Breast epithelium (tissue), 4 donors: ENCODE measurements at places on chromosomes 3 and 15.

- H3K27me3 ChIP-seq: no peaks in the 10 kb centered on the region
- no peak overlapping the region for H3K27ac ChIP-seq
- no peaks in the 10 kb centered on the region for H3K36me3 ChIP-seq
- H3K4me3 ChIP-seq: no peak overlapping the region
Measured at GRCh38 chr3:168396861-168397260, 301.1 kb upstream of the GOLIM4 start.

- no peaks in the 10 kb centered on the region for H3K36me3 ChIP-seq
- H3K4me3 ChIP-seq: no peak overlapping the region
- no peak overlapping the region for H3K27ac ChIP-seq
- H3K27me3 ChIP-seq: no peaks in the 10 kb centered on the region
- DNase-seq: no peak
- H3K4me1 ChIP-seq: no peaks in the 10 kb centered on the region
Measured at GRCh38 chr15:35060591-35060990, 24.5 kb downstream of the NANOGP8 start.

- no peak overlapping the region for H3K4me3 ChIP-seq
- H3K27ac ChIP-seq: no peak overlapping the region
- peaks cover 4% of the 10 kb centered on the region for H3K4me1 ChIP-seq
- no peaks in the 10 kb centered on the region for H3K36me3 ChIP-seq
- no peak for DNase-seq
Measured at GRCh38 chr3:5191555-5192304, 4.2 kb downstream of the EDEM1 start.

- DNase-seq: peak; percentile 7
- no peaks in the 10 kb centered on the region for H3K36me3 ChIP-seq
- H3K27ac ChIP-seq: no peak overlapping the region
- H3K4me1 ChIP-seq: no peaks in the 10 kb centered on the region
- no peaks in the 10 kb centered on the region for H3K27me3 ChIP-seq
- H3K4me3 ChIP-seq: no peak overlapping the region
Measured at GRCh38 chr3:46670000-46670890, 23.2 kb downstream of the ALS2CL start.

DNA sequence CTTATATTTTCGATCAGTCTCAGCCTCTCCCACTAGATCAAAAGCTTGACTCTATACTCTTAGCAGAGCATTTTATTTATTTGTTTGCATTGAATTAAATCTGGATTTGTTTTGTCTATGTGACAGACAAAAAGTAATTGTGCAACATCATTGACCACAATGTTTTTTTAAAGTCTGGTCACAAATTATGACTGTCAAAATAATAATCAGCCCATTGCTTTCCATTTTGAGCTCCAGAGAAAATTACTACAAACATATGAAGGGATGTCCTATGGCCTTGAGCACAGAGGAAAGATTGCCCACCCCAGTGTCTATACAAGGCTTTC lies 82.3 kb downstream of the FSIP1 start:
- H3K4me3 ChIP-seq: no peak overlapping the region
- H3K36me3 ChIP-seq: no peaks in the 10 kb centered on the region
- no peaks in the 10 kb centered on the region for H3K27me3 ChIP-seq
- H3K4me1 ChIP-seq: no peaks in the 10 kb centered on the region
- H3K27ac ChIP-seq: no peak overlapping the region
